ENCODE measurements at places on chromosomes 1 and 21. TPM values are rescaled to one million over a fixed set of nuclear protein-coding genes. Genes with fewer than 3 reads are reported as not detected.

GSTM5 gene
- total RNA-seq: 0.46 TPM

GRCh38 chr1:178625695-178626094, 99.3 kb upstream of the RALGPS2 start:
- H3K27me3 ChIP-seq: no peaks in the 10 kb centered on the region
- no peaks in the 10 kb centered on the region for H3K36me3 ChIP-seq
- H3K27ac ChIP-seq: no peak overlapping the region
- no peaks in the 10 kb centered on the region for H3K4me1 ChIP-seq
- no peak overlapping the region for H3K4me3 ChIP-seq
- DNase-seq: no peak

GRCh38 chr1:14371771-14372497, 226.6 kb upstream of the KAZN start:
- no peak overlapping the region for H3K4me3 ChIP-seq
- no peak overlapping the region for H3K27ac ChIP-seq
- H3K27me3 ChIP-seq: no peaks in the 10 kb centered on the region

GRCh38 chr1:228034954-228035837, 28.4 kb downstream of the WNT3A start:
- H3K4me1 ChIP-seq: no peaks in the 10 kb centered on the region
- H3K36me3 ChIP-seq: no peaks in the 10 kb centered on the region
- no peak for DNase-seq
- no peak overlapping the region for H3K27ac ChIP-seq
- H3K4me3 ChIP-seq: no peak overlapping the region

DNA sequence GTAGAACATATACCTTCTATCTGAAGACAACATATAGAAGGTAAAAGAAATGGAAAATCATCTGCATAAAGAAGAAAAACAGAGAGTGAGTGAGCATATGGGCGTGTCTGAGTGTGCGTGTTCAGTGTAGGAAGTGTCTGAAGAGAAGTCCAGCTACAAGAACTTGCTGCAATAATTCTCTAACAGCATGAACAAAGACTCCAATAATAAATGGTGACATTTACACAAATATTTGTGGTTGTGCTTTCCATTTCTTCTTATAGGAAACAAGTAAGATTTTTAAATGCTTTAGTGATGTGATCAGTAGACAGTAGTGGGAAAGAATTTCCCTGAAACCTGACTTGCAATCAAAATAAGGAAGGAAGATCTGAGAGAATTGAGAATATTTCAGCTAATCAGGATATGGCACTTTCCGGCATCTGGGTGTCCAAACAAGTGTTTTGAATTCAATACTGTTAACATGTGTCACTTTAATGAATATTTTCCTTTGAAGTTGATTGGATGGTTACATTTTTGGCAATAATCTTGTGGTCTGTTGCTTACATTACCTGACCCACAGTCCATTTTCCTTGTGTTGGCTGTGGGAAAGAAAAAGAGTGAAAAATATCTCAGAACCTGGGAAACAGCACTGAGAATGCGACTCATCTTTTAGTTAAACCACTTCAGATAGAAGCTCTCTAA, 154.0 kb downstream of the TGFB2 start:
- H3K27ac ChIP-seq: no peak overlapping the region
- H3K4me3 ChIP-seq: no peak overlapping the region
- no peaks in the 10 kb centered on the region for H3K4me1 ChIP-seq
- no peaks in the 10 kb centered on the region for H3K36me3 ChIP-seq
- no peak for DNase-seq

MYOG gene
- total RNA-seq: not detected

GRCh38 chr1:28209700-28210099, 23.1 kb downstream of the DNAJC8 start:
- peaks cover 14% of the 10 kb centered on the region for H3K4me1 ChIP-seq
- peaks cover 53% of the 10 kb centered on the region for H3K36me3 ChIP-seq
- no peak overlapping the region for H3K4me3 ChIP-seq
- H3K27me3 ChIP-seq: no peaks in the 10 kb centered on the region
- no peak overlapping the region for H3K27ac ChIP-seq
- DNase-seq: no peak

DMAP1 gene
- 36.8 TPM for total RNA-seq

DNA sequence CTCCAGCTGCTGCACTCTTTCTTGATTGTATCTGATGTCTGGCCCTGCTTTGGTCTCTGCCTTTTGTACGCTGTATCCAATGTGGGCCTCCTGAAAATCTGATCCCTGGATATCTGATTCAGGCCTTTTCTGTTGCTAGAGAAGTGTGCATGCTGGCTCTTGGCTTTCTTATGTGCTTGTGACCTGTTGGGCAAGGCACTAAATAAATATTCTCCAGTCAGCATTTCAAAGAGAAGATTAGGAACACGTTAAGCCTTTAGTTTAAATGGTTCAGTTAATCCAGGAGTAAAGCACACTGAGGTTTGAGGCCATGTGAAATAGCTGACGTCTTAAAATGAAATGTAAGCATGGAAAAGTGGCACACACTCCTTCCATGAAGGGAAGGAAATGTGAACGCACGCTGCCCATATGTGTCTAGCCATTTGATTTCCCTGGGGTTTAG, 9.3 kb upstream of the F3 start:
- H3K27me3 ChIP-seq: peaks cover 35% of the 10 kb centered on the region
- no peaks in the 10 kb centered on the region for H3K36me3 ChIP-seq
- DNase-seq: no peak

KRTAP19-3 gene
- total RNA-seq: not detected

ELF3 gene
- 0.62 TPM for total RNA-seq

- peaks cover 31% of the 10 kb centered on the region for H3K4me1 ChIP-seq
- no peak overlapping the region for H3K4me3 ChIP-seq
- H3K27ac ChIP-seq: no peak overlapping the region
- H3K36me3 ChIP-seq: no peaks in the 10 kb centered on the region
- H3K27me3 ChIP-seq: peaks cover 20% of the 10 kb centered on the region
- no peak for DNase-seq
Measured at GRCh38 chr1:210332233-210332632, 3.5 kb downstream of the HHAT start.

DNA sequence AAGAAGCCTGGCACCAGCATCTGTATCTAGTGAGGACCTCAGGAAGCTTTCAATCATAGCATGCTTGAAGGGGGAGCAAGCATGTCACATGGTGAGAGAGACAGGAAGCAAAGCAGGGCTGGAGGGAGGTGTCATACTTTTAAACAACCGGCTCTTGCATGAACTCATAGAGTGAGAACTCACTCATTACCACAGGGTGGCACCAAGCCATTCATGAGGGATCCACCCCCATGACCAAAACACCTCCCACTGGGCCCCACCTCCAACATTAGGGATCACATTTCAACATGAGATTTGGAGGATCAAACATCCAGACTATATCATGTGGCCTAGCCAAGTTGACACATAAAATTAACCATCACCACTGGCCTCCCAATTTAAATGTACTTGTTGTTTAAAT, 125.1 kb upstream of the KCND3 start:
- H3K4me3 ChIP-seq: no peak overlapping the region
- no peaks in the 10 kb centered on the region for H3K36me3 ChIP-seq
- no peak overlapping the region for H3K27ac ChIP-seq
- no peak for DNase-seq

- no peak overlapping the region for H3K4me3 ChIP-seq
- H3K36me3 ChIP-seq: no peaks in the 10 kb centered on the region
- peaks cover 39% of the 10 kb centered on the region for H3K27me3 ChIP-seq
- peaks cover 32% of the 10 kb centered on the region for H3K4me1 ChIP-seq
- no peak overlapping the region for H3K27ac ChIP-seq
- no peak for DNase-seq
Measured at GRCh38 chr1:228753287-228753686, 18.0 kb downstream of the RHOU start.

- H3K27me3 ChIP-seq: peaks cover 43% of the 10 kb centered on the region
- H3K36me3 ChIP-seq: no peaks in the 10 kb centered on the region
- no peak overlapping the region for H3K4me3 ChIP-seq
- peaks cover 26% of the 10 kb centered on the region for H3K4me1 ChIP-seq
- DNase-seq: no peak
Measured at GRCh38 chr1:156841295-156841855, 17.5 kb downstream of the INSRR start.

GRCh38 chr1:39538531-39539251, 37.9 kb downstream of the PABPC4 start:
- H3K4me3 ChIP-seq: no peak overlapping the region
- DNase-seq: no peak
- H3K27me3 ChIP-seq: no peaks in the 10 kb centered on the region
- no peak overlapping the region for H3K27ac ChIP-seq
- H3K36me3 ChIP-seq: peaks cover 23% of the 10 kb centered on the region

DNA sequence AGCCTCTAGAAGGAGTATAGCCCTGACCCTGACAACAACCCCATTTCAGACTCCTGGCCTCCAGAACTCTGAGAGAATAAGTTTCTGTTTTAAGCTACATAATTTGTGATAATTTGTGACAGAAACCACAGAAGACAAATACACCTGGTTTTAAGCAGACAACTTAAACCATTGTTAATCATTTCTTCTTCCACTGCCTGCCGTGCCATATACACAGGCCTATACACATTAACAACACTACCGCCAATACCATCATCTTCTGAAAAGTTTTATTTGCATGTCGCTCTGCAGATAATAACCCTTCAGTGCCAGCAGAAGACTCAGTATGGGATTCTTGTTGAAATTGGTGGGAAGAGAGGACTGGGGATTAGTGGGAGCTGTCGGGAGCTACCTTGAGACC, 39.9 kb upstream of the KRTAP19-8 start:
- H3K27me3 ChIP-seq: peaks cover 67% of the 10 kb centered on the region
- no peak for DNase-seq
- H3K27ac ChIP-seq: no peak overlapping the region
- no peaks in the 10 kb centered on the region for H3K36me3 ChIP-seq

DNA sequence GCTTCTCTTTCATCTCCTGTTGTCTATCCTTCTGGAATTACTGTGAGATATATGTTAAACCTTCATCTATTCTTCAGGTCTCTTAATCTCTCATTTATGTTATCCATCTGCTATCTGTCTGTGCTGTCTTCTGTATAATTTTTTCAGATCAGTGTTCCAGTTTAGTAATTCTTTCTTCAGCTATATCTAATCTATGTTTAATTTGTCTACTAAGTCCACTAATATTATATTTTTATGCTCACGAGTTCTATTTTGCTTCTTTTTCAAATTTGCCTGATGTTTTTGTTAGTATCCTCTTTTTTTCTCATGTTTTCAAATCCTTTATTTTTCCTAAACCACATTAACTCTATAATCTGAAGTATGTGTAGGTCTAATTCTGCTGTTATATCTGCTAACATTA, 34.6 kb upstream of the PLEKHO1 start:
- H3K4me3 ChIP-seq: no peak overlapping the region
- no peak overlapping the region for H3K27ac ChIP-seq
- no peaks in the 10 kb centered on the region for H3K27me3 ChIP-seq
- H3K4me1 ChIP-seq: peaks cover 19% of the 10 kb centered on the region
- no peak for DNase-seq

GRCh38 chr1:113895098-113895497, 7.7 kb upstream of the BCL2L15 start:
- H3K36me3 ChIP-seq: peaks cover 56% of the 10 kb centered on the region
- H3K4me3 ChIP-seq: no peak overlapping the region
- no peak for DNase-seq
- no peaks in the 10 kb centered on the region for H3K27me3 ChIP-seq
- H3K4me1 ChIP-seq: peaks cover 17% of the 10 kb centered on the region

GRCh38 chr1:169047074-169047473, 59.4 kb upstream of the ATP1B1 start:
- H3K27ac ChIP-seq: no peak overlapping the region
- no peak overlapping the region for H3K4me3 ChIP-seq
- peaks cover 68% of the 10 kb centered on the region for H3K4me1 ChIP-seq
- DNase-seq: no peak
- peaks cover 6% of the 10 kb centered on the region for H3K36me3 ChIP-seq
- no peaks in the 10 kb centered on the region for H3K27me3 ChIP-seq

- H3K27ac ChIP-seq: peak overlapping the region; percentile 98
- peaks cover 20% of the 10 kb centered on the region for H3K4me1 ChIP-seq
- DNase-seq: no peak
- peak overlapping the region; percentile 99 for H3K4me3 ChIP-seq
- H3K27me3 ChIP-seq: peaks cover 2% of the 10 kb centered on the region
- H3K36me3 ChIP-seq: peaks cover 5% of the 10 kb centered on the region
Measured at GRCh38 chr1:88685259-88685620, 1.2 kb downstream of the PKN2 start.

GRCh38 chr1:228305721-228306152, 97.9 kb downstream of the OBSCN start:
- H3K4me1 ChIP-seq: no peaks in the 10 kb centered on the region
- H3K4me3 ChIP-seq: no peak overlapping the region
- no peaks in the 10 kb centered on the region for H3K27me3 ChIP-seq

- no peak overlapping the region for H3K4me3 ChIP-seq
- no peak for DNase-seq
- H3K27me3 ChIP-seq: peaks cover 6% of the 10 kb centered on the region
- H3K36me3 ChIP-seq: no peaks in the 10 kb centered on the region
- no peak overlapping the region for H3K27ac ChIP-seq
Measured at GRCh38 chr21:38037416-38037815, 121.2 kb upstream of the KCNJ6 start.

DNA sequence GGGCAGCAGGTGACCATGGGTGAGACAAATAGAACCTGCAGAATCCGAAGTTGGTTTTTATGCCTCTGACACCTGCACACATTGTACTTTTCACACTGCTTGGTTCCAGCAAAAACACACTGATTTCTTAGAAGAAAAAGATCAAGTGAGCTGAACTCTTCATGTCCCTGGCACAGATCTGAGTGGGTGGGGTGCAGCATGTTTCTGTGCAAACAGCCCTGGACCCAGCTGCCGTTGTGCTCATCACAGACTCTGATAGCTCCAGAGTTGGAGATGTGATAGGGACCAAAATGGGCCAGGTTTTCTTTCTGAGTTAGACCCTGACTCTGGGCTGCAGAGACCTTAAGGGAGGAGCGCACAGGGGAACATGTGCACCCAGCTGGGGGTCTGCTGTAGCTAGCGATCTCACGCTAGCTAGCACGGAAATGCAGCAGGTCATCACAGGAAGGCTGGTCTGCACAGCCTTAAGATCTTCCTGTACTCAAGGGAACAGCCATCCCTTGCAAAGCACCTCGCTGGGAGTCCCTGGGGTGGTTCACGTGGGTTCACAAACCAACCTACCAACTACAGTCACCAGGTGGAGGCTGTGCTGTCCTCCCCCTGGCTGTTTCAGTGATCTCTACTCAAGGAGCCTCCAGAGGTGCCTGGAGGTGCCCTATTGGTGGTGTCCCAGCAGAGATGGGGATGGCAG, 291.1 kb downstream of the PTPRU start:
- H3K4me1 ChIP-seq: no peaks in the 10 kb centered on the region
- no peak overlapping the region for H3K4me3 ChIP-seq
- H3K27ac ChIP-seq: no peak overlapping the region
- H3K27me3 ChIP-seq: peaks cover 2% of the 10 kb centered on the region

DNA sequence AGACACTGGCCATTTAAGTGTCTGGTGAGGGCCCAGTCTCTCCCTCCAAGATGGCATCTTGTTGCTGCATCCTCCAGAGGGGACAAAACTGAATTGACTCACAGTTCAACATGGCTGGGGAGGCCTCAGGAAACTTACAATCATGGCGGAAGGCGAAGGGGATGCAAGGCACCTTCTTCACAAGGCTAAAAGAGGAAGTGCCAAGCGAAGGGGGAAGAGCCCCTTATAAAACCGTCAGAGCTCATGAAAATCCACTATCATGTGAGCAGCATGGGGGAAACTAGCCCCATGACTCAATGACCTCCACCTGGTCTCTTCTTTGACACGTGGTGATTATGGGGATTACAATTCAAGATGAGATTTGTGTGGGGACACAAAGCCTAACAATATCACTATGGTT, 280.1 kb downstream of the HHAT start:
- H3K4me3 ChIP-seq: no peak overlapping the region
- no peak for DNase-seq
- no peaks in the 10 kb centered on the region for H3K36me3 ChIP-seq
- no peaks in the 10 kb centered on the region for H3K4me1 ChIP-seq
- H3K27me3 ChIP-seq: peaks cover 13% of the 10 kb centered on the region
